ENCODE measurements at places on chromosomes 11 and 22.
A peak's percentile ranks its signal among the peaks of the same experiment; 100 is the strongest.

GRCh38 chr11:111526501-111526900 lies 11.9 kb downstream of the HOATZ start:
- no peak for DNase-seq

GRCh38 chr11:73980001-73980961 lies 2.4 kb downstream of the UCP2 start:
- peak; percentile 46 for DNase-seq

- no peak for DNase-seq
Observed at GRCh38 chr22:19234126-19234896, 55.8 kb upstream of the SLC25A1 start.

DNA sequence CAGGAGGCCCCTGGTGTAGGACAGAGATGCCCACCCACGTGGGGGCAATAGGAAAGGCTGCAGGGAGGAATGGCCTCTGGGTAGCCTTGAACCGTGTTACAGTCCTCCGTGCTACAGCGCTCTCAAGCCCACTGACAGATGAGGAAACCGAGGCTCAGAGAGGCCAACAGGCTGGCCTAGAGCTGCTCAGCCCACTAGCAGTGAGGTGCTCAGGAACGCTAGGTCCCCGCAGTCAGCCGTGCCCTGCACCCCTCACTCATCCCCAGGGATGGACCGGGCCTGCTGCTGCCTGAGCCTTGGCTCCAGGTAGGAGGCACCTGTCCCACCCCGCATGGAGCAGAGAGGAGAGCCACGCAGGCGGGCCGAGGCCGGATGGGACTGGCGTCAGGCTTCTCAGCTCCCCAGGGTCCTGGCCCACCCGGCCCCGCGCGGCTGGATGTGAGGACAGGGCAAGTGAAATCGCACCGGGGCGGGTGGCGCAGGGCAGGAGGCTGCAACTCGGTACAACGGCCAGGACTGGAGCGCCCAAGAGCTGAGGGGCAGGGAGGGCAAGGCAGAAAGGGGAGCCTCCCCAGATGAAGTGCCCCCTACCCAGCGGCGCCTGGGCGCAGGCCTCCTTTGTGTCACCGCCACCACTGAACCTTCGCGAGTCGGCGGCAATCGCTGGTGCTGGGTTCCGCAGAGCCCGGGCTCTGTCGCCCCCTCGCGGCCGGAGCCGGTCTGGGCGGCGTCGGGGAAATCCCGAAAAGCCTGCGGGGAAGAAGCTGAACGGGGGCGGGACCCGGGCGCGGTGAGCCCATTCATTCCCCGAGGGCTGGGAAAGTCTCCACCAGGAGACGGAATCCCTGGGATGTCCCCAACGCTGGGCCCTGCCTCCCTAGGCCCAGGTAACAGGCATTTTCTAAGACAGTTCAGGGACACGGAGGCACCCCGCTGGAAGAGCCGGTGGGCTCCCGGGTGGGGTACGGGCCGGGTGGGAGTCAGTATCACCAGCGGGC lies 8.4 kb upstream of the SLC2A11 start:
- peak; percentile 70 for DNase-seq

DNA sequence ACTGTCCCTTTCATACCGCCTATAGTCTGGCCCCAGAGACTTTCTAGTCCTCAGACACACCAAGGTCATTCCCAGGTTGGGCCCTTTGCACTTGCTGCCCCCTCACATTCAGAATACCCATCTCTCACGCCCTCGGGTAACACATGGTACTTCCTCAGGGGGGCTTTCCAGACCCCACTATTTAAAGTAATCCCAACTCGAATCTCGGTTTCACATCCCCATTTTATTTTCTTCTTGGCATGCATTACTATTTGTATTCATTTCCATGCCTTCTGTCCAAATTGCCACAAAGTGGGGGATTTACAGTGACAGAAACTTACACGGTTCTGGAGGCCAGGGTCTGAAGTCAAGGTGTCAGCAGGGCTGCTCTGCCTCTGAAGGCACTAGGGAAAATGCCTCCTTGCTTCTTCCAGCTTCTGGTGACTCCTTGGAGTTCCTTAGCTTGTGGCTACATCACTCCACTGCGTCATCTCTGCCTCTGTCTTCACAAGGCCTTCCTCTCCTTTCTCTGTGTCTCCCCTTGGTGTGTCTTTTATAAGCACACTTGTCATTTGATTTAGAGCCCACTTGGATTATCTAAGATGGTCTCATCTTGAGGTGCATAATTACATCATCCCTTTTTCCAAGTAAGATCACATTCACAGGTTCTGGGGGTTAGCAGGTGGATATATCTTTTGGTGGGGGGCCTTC lies 15.1 kb downstream of the RCN1 start:
- no peak for DNase-seq

- no peak for DNase-seq
Observed at GRCh38 chr22:19014886-19015285, 78.8 kb upstream of the PRODH start.

DNA sequence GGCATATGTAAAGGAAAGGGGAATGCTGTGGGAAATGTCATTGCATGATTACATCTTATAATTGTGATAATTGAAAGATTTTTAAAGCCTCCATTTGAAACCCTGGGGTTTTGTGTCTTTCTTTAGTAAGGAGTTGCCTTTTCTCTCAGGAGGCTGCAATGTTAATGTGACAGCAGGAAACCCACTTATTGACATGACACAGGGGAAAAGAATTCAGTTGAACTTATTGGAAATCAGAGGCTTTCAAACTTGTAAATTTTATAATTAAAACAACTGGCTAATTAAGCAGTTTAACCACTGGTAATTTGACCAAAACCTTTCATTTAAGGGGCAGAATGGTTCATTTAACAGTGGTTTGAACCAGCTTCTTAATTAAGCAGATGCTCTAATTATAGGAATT lies 31.2 kb downstream of the MRPL48 start:
- no peak for DNase-seq

- DNase-seq, result no peak
Observed at GRCh38 chr22:48373626-48374173, 1454.0 kb downstream of the BRD1 start.

- no peak for DNase-seq
Observed at GRCh38 chr11:92576315-92576714, 351.7 kb downstream of the FAT3 start.

GRCh38 chr22:45306139-45306538 lies 3.6 kb upstream of the FAM118A start:
- no peak for DNase-seq

GRCh38 chr11:133598906-133599305 lies 66.6 kb upstream of the OPCML start:
- no peak for DNase-seq

DNA sequence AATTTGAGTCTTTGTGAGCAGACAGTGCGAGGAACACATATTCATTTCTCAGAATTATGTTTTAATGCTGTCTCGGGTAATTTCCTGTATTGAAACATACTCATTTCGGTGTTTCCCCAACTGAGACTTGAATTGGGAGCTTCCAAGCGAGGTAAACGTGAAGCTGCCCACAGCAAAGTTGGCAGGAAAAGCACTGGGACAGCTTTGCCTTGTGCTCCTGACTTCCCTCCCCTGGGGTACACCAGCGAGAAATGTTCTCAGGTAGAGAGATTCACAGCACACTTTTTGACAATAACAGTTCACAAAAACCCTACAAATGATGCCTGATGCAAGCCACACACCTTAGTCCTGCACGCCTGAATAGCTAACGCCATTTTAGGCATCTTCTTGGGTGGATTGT lies 3.1 kb downstream of the HTR3B start:
- no peak for DNase-seq

Data from stimulated activated CD8-positive, alpha-beta memory T cell treated with anti-CD3 and anti-CD28 coated beads, Interleukin-2, amount 100 ng/mL, for 1 hour (primary cell).